ENCODE measurements at places on chromosomes 16 and 17.

- no peak for DNase-seq
These were observed 47.3 kb downstream of the TOM1L2 start for GRCh38 chr17:17924857-17925250.

DNA sequence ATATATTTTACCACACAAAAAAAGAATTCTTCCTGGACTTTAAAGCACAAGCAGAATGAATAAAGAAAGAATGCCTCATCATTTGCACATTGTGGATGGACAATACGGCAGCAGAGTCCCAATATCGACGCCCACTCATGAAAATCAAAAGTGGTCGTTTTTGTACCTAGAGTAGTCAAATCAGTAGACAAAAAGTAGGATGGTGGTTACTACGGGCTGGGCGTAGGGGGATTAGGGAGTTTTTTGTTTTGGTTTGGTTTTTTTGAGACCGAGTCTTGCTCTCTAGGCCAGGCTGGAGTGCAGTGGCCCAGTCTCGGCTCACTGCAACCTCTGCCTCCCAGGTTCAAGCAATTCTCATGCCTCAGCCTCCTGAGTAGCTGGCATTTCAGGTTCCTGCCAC lies 8.6 kb upstream of the CENPV start:
- DNase-seq, result no peak

- DNase-seq, result no peak
These were observed 140.9 kb downstream of the UTP18 start for GRCh38 chr17:51401279-51401678.

DNA sequence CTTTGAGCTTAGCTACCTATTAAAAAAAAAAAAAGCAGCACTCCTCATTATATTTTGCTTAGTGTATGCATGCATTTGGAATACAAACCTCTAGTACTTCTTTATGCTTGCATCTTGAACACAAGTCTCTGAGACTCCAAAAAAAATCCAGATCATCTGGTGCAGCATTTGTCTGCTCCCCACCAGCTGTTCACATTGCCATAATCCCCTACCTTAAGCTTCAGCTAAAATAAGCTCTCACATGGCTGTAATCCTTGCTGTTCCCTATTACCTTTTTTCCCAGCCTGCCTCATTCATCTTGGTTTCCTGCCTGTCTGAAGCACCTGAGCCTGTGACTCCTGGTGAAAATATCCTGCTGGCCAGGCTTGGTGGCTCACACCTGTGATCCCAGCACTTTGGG lies 7.5 kb upstream of the NFATC2IP start:
- DNase-seq, result no peak

GRCh38 chr16:57623251-57624043 lies 5.0 kb upstream of the ADGRG1 start:
- no peak for DNase-seq

GRCh38 chr16:82623241-82623640 lies 3.5 kb upstream of the CDH13 start:
- DNase-seq, result no peak

DNA sequence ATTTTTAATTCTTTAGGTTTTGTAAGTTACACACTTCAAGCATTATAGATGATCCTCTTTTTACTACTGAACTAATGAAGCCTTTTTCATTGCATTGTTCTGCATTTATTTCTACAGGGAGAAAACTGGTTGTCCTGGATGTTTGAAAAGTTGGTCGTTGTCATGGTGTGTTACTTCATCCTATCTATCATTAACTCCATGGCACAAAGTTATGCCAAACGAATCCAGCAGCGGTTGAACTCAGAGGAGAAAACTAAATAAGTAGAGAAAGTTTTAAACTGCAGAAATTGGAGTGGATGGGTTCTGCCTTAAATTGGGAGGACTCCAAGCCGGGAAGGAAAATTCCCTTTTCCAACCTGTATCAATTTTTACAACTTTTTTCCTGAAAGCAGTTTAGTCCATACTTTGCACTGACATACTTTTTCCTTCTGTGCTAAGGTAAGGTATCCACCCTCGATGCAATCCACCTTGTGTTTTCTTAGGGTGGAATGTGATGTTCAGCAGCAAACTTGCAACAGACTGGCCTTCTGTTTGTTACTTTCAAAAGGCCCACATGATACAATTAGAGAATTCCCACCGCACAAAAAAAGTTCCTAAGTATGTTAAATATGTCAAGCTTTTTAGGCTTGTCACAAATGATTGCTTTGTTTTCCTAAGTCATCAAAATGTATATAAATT lies 53.0 kb downstream of the TUBD1 start:
- no peak for DNase-seq

DNA sequence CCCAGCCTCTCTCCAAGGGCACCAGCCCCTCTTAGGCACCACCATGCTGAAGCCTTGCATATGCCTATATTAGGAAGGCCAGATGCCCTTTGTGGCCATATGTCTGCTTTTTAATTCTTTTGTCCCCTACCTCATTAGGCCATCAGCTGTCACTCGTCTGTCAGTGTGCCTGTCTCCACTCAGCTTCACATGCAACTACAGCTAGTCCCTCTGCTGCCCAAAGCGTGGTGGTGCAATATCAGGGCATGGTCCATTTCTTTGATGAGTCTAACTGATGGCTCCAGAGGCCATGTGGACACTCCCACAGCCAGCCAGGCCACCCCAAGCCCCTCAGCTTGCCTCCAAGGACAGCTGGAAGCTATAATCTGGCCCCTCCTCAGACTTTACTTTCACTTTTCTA lies 36.3 kb downstream of the MYO18A start:
- DNase-seq, result peak; percentile 84

GRCh38 chr17:75194879-75195278 lies 10.6 kb upstream of the NUP85 start:
- peak; percentile 8 for DNase-seq

DNA sequence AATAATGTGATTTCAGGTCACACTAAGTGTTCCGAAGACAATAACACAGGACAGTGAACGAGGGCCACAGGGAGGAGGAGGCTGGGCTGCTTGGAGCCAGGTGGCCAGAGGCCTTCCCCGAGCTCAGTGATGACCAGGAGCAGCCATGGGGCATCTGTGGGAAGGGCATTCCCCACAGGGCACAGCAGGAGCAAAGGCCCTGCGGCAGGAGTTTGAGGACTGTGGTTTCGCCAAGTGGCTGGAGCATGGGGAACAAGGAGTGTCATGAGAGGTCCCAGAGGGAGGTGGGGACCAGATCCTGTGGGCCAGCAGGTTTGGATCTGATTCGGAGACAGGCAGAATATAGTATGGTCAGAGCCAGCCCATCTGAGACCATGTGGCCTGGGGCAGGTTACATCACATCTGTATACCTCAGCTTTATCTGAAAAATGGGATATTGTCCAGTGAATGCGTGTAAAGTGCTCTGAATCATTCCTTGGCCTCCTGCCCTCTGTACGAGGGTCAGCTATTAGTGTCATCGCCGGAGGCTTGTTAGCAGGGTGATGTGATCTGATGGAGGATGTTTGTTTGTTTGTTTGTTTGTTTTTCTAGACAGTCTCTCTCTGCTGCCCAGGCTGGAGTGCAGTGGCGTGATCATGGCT lies 176.8 kb downstream of the KATNIP start:
- no peak for DNase-seq

DNA sequence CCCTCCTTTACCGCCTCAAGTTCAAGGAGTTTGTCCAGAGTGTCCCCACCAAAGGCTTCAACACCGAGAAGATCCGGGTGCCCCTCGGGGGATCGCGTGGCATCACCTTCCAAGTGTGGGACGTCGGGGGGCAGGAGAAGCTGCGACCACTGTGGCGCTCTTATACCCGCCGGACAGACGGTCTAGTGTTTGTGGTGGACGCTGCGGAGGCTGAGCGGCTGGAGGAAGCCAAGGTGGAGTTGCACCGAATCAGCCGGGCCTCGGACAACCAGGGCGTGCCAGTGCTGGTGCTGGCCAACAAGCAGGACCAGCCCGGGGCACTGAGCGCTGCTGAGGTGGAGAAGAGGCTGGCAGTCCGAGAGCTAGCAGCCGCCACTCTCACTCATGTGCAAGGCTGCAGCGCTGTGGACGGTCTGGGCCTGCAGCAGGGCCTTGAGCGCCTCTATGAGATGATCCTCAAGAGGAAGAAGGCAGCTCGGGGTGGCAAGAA lies 1.1 kb downstream of the ARL4D start:
- no peak for DNase-seq

DNA sequence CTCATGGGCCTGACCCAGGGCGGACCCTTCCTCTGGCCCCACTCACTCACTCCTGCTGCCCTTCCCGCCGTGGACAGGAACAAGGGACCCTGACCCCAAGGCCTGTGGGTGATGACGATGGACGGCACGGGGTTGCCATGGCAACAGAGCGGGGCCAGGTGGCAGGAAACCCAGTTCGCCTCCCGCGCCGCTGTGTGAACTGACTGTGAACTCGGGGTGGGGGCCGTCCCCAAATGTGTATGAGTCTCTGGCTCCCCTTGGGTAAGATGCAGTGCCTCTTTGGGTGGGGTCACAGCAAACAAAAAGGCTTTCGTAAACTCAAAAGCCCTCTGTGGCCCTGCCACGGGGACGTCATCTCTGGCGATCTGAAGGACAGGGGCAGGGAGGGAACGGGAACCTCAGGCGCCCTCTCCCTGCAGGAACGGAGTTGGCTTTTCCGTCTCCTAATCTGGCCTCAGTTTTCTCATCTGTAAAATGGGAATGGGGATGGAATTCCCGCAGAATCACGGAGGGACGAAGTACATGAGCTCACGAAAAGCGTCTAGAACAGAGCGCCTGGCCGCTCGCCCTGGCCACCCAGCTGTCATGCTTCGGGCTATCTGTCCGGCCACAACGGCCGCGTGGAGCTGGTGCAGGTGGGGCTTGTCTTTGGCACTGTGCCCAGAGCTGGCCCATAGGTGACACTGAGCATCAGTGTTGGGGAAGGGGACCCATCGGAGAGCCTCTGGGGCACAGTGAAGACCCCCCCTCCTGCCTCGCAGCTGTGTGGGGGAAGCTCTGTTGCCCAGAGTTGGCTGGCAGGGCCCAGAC lies 44.9 kb upstream of the PABPN1L start:
- no peak for DNase-seq

DNA sequence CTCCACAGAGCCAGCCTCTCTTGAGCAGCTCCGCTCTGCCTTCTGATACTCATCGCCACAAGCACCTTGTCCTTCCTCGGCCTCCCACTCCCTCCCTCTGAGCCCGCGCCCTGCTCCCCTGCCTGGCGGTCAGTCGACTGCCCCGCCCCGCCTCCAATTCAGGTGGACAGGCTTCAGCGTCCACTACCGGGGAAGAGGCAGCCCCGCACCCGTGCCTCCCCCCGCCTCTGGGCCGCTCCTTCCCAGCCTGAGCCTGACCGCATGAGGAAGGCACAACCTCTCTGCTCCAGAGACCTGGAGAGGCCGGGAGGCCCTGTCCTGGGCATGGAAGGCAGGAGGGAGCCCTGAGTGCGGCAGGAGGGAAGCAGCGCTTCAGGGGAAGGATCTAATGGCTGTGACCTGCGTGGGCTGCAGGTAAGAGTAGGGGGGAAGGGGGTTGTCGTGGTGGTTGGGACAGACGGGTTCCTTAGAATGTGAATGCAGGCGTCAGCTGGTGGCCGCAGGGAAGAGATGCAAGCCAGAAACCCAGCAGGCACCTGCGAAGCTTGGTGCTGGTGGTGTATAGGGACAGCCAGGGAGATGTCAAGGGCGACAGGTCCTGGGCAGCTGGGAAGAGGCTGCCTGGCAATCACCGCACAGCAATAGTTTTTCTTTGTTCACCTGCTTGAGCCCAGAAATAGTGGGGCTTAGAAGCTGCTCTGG lies 3.0 kb upstream of the SLC6A4 start:
- DNase-seq, result peak; percentile 31

DNA sequence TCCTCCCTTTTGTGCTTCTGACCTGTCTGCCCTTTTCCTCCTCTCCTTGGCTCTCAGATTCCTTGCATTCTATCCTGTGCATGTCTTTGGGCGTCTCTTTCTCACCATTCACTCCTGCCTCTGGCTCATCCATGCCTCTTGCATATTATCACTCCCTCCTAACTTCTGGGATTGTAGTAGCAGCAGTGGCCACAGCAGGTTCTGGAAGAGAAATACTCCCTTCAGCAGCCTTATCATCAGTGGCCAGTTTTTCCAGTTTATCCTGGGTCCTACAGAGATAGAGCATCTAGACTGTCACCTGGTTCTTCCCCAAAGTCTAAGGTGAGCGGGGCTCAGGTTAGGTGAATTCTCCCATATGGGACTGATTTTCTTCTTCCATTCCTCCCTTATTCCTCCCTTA lies 354.0 kb upstream of the CCL2 start:
- DNase-seq, result no peak

DNA sequence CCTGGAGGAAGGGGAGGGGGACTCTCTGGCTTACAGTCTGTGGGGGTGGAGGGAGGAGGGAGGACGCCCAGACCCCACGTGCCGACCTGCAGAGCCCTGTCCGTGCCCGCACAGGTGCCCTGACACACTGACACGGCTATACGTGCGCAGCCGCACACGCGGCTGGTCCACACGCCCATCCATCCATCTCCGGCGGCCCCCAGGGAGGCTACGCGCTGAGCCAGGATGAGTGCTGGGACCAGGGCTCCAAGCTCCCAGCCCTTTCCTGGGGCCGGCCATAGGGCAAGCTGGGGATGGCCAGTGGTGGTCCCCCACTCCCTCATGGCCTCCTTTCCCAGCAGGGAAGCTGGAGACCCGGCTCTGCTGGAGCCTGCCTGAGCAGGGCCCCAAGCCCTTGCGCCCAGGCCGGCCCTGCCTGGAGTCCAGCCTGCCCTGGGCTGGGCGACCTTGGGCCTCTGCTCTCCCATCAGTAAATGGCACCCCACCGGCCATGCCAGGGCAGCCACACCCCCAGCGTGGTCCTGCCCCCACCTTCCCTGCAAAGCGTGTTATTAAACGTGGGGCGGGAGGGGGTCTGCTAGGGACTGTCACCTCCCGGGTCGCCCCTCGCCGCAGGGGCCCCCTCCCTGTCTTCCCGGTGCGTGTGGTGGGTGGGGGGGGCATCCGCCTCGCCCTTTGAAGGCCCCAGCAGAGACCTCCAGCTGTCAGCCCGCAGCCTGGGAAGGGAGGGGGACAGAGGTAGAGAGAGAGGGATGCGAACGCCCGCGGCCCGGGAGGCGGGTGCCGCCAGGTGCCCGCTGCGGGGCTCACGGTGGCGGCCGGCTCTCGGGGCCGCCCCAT lies 863 bp downstream of the CASKIN1 start:
- peak; percentile 58 for DNase-seq

GRCh38 chr17:55571095-55571494 lies 59.8 kb upstream of the SMIM36 start:
- DNase-seq, result no peak

GRCh38 chr17:17443173-17443572 lies 33.6 kb upstream of the MED9 start:
- DNase-seq, result no peak

DNA sequence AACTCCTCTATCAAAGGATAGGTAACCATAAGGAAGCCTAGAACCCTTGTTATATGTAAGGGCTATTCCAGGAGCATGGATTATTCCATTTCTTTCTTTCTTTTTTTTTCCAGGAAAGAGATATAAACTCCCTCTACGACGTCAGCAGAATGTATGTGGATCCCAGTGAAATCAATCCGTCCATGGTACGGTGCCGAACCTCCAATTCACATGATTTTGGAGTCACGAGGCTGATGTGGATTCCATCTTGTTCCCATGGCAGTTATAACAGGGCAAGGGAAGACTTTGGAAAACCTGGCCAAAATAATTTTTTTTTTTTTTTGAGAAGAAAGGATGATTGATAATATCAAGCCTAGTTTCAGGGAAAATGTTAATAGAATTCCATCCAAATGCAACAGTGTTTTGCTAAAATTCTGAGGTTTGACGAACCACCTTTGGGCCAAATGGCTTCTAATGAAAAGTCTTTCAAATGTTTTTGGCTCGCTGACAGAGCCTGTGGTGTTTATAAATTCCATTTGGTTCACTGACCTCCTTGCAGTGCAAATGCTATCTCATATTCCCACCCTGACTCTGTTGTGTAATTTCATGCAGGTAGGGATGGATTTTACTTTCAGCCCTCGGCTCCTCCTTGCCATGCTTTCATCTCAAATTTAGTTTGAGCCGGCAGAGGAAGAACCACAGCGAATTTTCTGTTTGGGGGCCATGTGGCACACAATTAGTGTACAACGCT lies 90.0 kb downstream of the SDR42E1 start:
- DNase-seq, result no peak

Data from eye (tissue), 1 donor.